ENCODE measurements at places on chromosomes 5 and 9.

DNA sequence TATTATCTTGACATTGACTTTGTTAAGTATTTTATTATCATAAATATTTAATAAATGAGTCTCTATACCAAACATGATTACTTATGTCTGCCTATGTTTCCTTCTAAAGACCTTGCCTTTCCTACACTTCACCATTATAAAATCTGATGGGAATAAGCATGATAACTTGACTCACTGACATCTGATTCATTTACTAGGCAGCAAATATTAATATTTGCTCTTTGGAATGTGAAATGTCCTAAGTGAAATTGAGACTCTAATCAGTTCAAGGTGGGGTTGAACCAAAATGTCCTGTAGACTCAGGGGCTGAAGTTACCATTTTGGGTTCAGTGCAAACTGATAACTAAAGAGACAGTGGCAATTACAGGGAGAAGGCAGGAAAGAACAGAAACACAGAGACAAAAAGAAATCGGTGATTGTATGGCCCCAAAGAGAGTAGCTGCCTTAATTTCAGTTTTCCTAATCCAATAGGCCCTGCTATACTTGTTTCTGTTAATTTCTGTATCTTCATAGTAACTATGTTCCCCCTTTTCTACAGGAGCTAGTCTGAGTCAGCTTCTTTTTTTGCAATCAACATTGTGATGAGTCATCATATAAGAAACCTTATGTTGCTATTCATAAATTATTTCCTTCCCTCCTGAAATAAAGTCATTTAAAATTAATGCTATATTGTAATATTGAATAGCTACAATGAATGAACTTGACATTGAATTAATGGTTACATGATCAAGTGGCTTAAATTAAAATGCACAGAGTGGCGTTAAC, 296.8 kb downstream of the PDE4D start:
- no peak for DNase-seq

- DNase-seq, result no peak
These were observed 84.2 kb downstream of the ADGRV1 start for GRCh38 chr5:90642706-90643229.

- DNase-seq, result no peak
These were observed 169.2 kb downstream of the SAXO1 start for GRCh38 chr9:18863791-18864190.

DNA sequence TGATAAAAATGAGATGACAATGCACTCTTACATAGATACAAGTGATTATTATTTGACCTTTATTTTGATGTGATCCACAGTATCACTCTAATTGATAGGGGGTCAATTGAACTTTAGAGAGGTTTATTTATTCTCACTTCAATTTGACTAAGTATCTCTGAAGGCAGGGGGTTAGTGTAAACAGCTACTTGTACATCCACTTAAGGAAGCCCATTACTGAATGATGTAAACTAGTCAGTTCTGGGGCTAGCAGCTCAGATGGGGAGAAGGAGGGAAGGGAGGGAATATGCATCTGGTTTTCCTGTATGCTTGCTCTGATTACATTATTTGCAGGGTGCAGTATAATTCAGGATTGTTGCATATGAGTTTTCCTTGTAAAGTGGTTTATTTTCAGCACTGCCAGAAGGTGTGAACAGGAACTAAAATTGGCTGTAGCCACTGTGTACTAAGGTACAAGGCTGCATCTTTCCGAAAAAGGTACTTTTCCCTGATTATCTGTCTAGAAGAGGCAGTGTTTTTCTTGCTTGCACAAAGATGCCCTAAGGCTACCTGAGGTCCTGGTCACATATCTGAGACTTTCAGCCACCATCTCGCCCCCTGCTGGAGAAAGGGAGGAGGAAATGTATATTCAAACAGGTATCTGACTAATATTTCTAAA, 51.2 kb downstream of the MRPS27 start:
- no peak for DNase-seq

- DNase-seq, result no peak
These were observed 203.7 kb downstream of the ROR2 start for GRCh38 chr9:91746357-91746756.

GRCh38 chr9:105651806-105652205, 10.5 kb upstream of the TAL2 start:
- no peak for DNase-seq

GRCh38 chr5:72818866-72819534, 2.5 kb downstream of the TNPO1 start:
- DNase-seq, result no peak

DNA sequence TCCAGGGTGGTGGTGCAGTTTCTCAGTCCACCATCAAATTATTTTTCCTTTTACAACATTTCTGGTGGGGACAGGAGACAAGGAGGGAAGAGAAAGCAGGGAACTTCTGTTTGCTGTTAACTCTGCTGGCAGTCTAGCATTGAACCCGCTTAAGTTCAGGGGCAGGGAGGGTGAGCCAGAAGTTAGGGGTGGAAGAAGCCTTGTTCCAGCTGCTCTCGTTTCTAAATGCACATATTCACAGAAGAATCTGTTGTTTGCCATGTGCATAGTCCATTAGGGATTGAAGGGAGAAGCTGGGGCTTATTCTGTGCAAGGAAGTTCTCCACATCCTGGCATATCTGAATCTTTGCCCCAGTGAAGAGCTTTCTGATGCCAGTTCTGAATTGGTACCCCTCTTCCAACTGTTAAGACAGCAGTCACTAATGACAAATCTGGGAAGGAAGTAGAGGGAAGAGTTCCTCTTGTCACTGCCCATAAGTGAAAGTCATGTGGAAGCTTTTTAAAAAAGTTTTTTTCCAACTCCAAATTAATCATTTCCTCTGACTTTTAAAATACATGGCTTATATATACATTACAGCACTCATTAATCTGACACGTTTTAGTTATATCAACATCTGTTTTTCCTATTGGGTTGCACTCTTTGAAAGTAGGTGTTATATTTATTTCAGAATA, 32.6 kb upstream of the ACOT12 start:
- DNase-seq, result no peak

DNA sequence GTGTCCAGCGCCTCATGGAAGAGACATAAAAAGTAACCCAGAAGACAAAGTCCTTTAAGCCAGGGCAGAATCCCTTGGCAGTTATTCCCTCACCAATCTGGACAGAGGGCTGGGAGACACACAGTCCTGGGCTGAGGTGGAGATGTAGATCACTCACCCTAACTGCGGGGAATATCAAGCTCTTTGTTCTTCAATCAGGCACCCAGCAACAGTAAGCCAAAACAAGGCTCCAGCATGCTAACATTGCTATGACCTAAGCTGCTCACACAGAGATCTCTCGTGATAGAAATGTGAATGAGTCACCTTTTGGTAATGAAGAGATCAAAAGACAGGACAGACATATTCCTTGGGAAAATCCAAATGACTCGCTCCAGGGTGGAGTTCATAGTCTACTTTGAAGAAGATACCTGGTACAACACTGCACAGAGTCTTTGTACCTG, 101.3 kb downstream of the FBN2 start:
- DNase-seq, result no peak
